NCI-H2107 (cell line): ENCODE measurements at places on chromosomes 16 and 17.

GRCh38 chr17:6608321-6608720 lies 32.2 kb downstream of the KIAA0753 start:
- DNase-seq: no peak

DNA sequence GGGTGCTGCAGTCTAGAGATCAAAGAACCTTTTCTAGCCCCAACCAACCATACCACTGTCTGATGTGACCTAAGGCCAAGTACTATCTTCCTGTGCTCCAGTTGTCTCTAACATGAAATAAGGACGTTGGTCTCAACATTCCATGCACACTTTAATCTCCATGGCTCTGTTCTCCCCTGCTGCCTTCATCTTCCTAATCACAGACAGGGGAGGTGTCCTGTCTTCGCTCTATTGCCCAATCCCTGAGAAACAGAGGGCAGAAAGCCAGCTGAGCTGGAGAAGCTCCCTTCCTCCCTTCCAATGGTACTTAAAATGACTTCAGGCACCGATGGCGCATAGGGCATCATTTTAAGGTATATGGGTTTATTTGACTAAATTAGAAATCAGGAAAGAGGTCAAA lies 148.9 kb upstream of the GNAO1 start:
- DNase-seq: no peak

GRCh38 chr17:56819431-56820145 lies 14.1 kb downstream of the C17orf67 start:
- peak; percentile 51 for DNase-seq

GRCh38 chr16:67098599-67098998 lies 11.1 kb upstream of the PHAF1 start:
- no peak for DNase-seq

GRCh38 chr17:3474212-3474611 lies 1.6 kb upstream of the ASPA start:
- no peak for DNase-seq

- no peak for DNase-seq
Measured at GRCh38 chr16:58187665-58188421, 10.1 kb downstream of the CSNK2A2 start.

DNA sequence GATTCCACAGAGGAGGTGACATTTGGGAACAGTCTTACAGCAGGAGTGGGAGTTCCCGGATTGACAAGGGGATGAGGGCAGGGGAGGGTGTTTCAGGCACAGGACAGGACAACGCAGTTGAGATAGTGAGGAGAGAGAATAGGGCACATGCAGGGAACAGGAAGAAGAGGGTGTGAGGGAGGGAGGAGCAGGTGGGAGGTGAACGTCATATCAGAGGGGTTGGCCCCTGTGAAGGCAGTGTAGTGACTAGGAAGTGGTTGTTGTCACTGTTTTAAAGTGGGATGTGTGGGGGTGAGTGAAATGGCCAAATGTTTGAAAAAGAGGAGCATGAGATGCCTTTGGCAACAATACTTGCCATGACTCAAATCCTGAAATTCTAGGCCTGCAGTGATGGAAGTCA lies 12.2 kb downstream of the PRKCB start:
- DNase-seq: no peak

GRCh38 chr16:73048292-73049080 lies 558 bp upstream of the ZFHX3 start:
- DNase-seq: no peak

GRCh38 chr16:67940446-67941089 lies 3.4 kb downstream of the LCAT start:
- no peak for DNase-seq

DNA sequence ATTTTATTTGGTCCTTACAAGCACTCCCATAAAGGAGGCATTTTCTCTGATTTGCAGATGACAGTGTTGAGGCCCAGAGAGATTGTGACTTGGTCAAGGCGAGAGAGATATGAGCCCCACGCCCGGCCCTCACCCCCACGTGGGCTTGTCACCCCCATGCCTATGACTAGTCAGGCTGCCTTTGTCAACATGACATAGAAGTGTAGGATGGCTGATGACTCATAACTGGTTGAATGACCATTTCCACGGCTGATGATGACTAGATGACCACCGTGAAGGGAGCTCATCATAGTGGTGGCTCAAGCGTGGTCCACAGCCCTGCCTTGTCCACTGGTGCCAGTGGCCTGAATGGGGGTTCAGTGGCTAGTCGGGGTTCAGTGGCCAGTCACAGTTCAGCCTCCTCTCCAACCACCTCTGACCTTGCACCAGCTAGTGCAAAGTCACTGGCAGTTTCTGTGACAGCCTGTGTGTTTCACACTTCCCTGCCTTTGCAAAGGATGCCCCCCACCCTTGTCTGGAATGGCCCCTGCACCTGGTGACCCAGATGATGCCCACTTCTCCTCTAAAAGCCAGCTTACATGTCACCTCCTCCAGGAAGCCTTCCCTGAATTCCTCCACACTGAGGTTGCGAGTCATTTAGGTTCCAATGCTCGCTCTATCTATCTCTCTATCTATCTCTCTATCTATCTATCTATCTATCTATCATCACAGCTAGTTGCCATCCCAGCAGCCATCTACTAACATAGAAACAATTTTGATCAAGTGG lies 3.8 kb upstream of the WSCD1 start:
- no peak for DNase-seq

DNA sequence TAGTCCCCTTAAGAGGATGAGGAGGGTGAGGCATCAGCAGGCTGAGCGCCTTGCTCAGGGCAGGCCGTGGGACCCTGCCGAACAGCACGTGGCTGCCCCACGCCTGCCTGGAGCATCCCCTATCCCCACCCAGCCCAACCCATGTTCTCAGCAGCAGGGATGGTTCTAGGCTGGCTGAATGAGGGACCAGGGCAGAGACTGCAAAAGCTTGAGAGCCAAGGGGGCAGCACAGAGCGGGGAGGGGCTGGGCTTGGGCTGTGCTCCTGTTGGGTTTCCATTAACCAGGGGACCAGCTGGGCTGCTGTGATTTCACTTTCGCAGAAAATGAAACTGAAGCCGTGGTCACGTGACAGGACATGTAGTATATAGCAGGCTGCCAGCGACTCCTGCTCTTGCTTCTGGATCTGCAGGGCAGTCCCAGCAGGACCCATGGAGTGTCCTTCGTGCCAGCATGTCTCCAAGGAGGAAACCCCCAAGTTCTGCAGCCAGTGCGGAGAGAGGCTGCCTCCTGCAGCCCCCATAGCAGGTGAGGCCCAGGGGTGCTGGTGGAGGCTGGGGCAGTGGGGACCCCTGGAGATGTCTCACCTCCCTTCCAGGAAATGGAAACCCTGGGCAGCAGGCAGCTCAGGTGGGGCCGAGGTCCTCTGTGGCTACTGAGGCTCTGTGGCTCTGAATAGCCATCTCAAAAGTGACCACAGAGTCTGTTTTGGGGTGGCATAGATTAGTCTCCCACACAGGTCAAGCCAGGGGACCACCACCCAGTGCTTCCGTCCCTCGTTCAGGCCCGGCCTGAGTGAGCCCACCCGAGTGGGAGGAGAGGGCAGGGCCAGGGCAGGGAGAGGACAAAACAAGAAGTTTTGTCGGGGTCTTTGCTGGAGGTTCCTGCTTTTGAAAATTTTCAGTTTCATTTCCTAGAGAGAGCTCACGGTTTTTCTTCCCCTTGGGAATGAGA lies 2.9 kb downstream of the RNF213 start:
- DNase-seq: peak; percentile 83

- DNase-seq: no peak
Measured at GRCh38 chr17:14306596-14306995, 5.7 kb downstream of the HS3ST3B1 start.

DNA sequence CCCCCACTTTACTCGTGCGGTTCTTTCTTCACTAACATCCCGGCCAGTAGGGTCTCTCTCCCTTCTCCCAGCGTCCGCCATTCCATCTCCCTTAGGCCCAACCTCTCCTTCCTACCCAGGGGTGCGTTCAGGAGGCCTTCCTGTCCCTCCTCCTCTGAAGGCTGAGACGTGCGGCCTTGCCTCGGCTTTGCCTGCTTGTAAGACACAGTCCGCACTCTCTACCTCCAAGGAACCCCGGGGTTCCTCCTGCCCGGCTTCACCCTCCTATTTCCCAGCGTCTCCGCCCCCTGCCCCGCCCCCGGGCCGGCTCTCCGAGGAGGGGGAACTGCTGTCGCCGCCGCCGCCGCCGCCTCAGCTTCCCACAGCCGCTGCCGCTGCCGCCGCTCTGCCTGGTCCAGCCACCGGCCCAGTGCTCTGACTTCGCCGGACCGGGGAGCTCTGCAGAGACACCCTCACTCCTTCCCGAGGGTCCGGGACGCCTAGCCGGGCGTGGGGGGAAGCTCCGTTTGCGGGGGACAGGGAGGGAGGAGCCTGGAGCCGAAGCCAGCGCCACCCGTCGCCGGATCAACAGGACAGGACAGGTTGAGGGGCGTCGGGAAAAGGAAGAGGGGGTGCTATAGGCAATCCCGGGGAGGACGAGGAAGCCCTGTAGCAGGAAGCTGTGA lies 1.2 kb upstream of the FGF11 start:
- no peak for DNase-seq

DNA sequence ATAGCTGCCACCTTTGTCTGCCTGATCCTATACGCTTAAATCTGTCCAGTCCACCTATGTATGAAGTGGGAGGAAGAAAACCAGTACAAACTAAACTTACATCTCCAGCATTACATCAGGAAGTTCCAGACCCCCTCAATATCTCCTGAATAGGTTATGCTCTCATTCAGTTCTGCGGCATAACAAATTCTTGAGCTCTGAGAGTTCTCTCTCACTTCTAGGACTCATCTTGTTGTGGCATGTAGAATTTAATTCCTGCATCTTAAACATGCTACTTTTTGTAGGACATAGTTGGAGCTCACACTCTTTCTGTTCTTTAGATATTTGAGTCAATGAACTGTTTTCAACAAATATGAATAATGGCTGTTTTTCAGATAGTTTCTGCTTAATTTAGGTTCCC lies 662.5 kb downstream of the CDH11 start:
- DNase-seq: no peak

DNA sequence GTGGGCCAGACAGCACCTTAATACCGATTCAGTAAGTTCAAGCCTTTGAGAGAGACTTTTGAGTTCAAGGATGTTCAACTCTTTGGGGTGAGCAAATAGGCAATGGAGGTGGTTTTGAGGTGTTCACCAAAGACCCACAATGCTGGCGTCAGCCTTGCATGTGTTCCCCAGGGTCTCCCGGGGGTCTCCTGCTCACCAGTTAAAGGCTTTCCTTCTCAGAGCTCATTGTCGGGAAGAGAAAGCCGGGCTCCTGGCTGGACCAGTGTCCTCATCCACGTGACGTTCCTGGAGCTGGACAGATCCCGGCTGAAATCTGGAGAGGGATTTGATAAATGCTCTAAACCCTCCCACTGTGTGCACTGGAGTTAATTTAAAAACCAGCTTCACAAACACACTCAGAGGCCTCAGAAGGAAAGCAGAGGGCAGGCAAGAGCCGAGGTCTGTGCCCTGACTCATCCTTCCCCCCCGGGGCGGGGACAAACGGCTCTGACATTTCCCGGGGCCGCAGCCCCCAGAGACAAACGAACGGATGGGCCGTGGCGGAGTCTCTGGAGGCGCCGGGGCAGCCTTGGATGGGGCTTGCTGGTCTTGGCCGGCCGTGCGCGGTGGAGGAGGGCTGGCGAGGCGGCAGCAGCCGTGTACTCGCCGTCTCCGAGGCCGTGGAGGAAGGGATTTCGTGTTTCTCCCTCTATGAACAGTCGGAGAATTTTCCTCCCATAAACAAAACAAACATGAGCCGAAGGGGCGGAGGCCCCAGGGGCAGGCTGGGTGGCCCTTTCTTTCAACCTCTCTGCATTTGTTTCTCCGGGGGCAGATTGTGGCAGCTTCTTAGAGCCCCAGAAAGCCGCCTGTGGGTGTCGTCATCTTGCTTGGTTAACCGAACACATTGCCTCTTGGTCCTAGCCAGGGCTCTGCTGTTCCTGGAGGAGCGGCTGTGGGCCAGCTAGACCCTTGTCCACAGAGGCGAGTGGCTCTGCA lies 94.2 kb downstream of the NTN1 start:
- no peak for DNase-seq

- no peak for DNase-seq
Measured at GRCh38 chr16:86676254-86676670, 97.9 kb downstream of the FOXL1 start.

- no peak for DNase-seq
Measured at GRCh38 chr17:17511293-17511741, 15.1 kb upstream of the RASD1 start.

- DNase-seq: no peak
Measured at GRCh38 chr16:4702466-4702808, 9.1 kb downstream of the NUDT16L1 start.

DNA sequence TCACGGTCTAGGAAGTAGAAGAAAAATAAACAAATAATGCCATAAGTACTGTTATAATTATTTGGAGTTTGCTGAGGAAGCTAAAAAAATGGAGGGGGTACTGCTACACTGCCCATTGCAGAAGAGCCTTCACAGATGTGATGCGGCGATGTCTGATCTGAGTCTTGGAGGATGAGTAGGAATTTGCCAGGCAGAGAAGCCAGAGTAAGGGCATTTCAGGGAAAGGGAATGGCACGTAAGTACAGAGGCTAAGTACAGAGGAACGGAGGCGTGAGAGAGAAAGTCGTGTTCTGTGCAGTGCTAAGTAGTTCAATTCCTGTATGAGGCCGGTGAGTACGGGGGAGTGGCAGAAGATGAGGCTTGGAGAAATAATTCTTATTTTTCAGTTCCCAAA lies 741 bp upstream of the GRB2 start:
- no peak for DNase-seq

DNA sequence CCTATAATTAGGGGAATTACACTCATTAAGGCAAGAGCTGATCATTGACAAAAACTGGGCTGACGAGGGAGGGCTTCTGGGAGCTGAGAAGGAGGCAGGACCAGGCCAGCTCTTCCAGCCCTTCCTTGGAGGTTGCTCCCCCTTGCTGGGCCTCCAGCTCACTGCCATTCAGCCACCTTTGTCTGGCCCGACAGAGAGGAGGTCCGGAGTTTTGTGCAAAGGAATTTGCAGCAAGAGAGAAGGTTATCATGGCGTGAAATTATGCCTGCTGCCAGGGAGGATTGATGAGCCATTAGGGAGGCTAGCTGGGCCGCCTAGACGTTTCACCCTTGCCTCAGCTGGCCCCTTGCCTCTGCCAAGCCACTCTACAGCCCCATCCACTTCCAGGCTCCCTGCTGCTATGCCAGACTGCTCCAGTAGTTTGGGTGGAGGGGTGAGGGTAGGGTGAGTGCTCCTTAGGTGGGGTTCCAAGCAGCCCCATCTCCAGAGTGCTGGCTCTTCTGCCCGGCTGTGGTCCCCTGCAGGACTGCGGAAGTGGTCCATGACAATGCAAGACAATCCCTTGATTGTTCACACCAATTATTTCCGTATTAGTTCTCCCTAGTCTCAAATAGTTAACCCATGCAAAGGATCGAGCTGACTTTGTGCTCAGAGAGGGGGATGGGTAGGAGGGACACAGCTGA lies 17.1 kb upstream of the PHF12 start:
- DNase-seq: no peak

DNA sequence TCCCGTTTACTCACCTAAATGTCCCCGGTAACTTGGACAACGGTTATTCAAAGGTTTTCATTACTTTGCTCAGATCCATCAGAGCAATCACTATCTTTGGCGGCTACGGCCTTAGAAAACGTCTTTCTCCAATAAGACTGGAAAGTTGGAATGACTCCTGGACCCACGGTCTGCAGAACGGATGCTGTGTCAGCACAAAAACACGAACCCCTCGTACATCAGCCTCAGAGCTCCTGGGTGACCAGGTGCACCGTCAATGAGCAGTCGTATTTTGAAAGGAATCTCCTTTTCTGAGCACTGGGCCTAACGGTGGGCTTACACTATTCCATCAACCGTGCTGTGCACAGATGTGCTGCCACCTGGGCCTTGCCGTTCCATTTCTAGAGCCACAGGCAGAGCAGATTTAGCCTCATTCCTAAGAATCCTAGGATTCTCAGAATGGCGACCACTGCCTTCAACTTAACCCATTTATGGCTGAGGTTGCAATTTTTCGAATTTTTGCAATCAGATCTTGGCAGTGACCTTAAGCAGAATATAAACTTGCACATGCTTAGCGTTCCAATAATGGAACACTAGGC lies 110.8 kb upstream of the ZNF750 start:
- no peak for DNase-seq
